Occipital lobe (tissue), 3 donors: ENCODE measurements at places on chromosomes 1 and 21. TPM values are rescaled to one million over a fixed set of nuclear protein-coding genes. Genes with fewer than 3 reads are reported as not detected.

Gene CCDC27
- total RNA-seq = not detected

DNA sequence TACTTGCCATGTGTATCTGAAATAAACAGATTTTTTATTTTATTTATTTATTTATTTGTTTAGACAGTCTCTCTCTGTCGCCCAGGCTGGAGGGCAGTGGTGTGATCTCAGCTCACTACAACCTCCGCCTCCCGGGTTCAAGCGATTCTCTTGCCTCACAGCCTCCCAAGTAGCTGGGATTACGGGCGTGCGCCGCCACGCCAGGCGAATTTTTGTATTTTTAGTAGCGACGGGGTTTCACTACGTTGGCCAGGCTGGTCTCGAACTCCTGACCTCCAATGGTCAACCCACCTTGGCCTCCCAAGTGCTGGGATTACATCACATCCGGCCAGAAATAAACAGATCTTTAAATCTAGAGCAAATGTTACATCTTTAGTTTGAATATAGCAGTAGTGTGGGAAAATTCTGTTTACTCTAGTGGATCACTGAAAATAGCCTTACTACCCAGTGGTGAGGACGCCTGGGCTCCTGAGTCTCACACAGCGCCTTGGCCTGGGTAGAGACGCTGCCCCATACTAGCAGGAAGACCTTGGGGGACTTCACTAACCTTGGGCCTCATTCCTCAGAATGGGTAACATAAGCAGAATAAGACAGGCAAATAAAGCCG lies 709 bp downstream of the GART start:
- no peak for DNase-seq

- peak; percentile 79 for DNase-seq
Observed at GRCh38 chr21:44817914-44818639, at the start of gene SUMO3. Gene SUMO3, minus strand, starts transcription at chr21:44818062. Its CDS starts 94 bp downstream, at chr21:44817968.

- no peak for DNase-seq
Observed at GRCh38 chr1:179745743-179746142, 2.7 kb downstream of the FAM163A start.

- no peak for DNase-seq
Observed at GRCh38 chr1:98480271-98480670, 181.2 kb upstream of the SNX7 start.

DNA sequence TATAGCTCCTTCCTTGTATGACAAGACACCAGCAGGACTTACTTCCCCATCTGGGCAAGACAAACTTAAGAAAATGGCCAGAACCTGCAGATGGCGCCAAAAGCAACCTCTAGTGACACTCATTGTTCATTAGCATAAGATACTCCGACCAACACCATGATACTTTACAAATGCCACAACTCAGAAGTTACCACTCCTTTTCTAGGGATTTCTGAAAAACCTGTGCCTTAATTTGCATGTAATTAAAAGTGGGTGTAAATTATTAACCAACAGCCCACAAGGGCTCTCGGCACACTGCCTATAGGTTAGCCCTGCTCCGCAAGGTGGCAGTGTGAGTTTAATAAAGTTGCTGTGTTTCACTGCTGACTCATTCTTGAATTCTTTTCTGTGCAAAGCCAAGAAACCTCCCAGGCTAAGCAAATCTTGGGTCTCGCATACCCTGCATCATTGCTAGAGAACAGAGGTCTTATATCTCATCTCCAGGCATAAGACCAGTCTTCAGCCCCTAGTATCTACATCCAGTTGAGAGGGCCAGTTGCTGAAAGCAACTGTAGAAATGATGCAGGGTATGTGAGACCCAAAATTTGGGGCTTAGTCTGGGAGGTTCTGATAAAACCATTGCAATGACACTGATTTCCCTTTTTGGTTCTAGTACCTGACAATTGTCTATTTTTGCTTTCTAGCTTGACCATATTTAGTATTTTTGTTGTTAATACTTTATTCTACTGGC lies 86.4 kb downstream of the FAF1 start:
- DNase-seq = no peak

- DNase-seq = no peak
Observed at GRCh38 chr21:32246571-32247140, 32.2 kb downstream of the MIS18A start.
